ENCODE measurements at places on chromosomes 6 and 20. TPM values are rescaled to one million over a fixed set of nuclear protein-coding genes. Genes with fewer than 3 reads are reported as not detected.

GRCh38 chr6:110735666-110736065 is 79.6 kb downstream of the CDK19 start:
- H3K36me3 ChIP-seq: no peaks in the 10 kb centered on the region
- no peak for DNase-seq
- H3K4me3 ChIP-seq: no peak overlapping the region
- H3K27me3 ChIP-seq: no peaks in the 10 kb centered on the region

DNA sequence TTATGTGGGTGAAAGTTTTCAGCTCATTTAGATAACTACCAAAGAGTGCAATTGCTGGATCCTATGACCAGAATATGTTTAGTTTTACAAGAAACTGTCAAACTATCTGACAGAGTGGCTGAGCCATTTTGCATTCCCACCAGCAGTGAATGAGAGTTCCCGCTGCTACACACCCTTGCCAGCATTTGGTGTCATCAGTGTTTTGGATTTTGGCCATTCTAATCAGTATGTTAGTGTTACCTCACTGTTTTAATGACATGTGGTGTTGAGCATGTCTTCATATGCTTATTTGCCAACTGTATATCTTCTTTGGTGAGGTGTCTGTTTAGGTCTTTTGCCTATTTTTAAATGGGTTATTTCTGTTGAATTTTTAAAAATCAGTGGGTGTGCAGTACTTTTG is 120.9 kb downstream of the CFAP61 start:
- no peak overlapping the region for H3K27ac ChIP-seq
- DNase-seq: no peak
- H3K4me3 ChIP-seq: no peak overlapping the region
- H3K4me1 ChIP-seq: no peaks in the 10 kb centered on the region

Gene CGAS
- 7.4 TPM for total RNA-seq

DNA sequence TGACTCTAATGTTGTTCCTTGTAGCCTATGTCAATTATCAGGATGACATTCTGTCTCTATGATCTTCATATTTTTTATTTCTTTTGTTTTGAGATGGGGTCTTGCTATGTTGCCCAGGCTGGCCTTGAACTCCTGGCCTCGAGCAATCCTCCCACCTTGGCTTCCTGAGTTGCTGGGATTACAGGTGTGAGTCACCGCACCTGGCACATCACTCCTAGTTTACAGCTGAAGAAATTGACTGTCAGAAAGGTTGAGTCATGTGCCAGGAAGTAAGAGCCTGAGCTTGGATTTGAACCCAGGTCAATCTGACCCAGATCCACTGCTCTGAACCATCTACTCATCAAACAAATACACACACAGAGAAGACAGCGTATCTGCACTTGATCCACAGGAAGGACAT is 14.4 kb downstream of the PPP1R3G start:
- no peak for DNase-seq
- no peaks in the 10 kb centered on the region for H3K27me3 ChIP-seq
- H3K4me1 ChIP-seq: no peaks in the 10 kb centered on the region
- no peak overlapping the region for H3K27ac ChIP-seq

GRCh38 chr20:58973866-58974265 is 7.2 kb upstream of the NELFCD start:
- H3K27me3 ChIP-seq: peaks cover under 1% of the 10 kb centered on the region
- no peaks in the 10 kb centered on the region for H3K36me3 ChIP-seq
- no peak overlapping the region for H3K4me3 ChIP-seq
- H3K27ac ChIP-seq: no peak overlapping the region
- no peaks in the 10 kb centered on the region for H3K4me1 ChIP-seq
- DNase-seq: no peak

GRCh38 chr6:44725070-44725469 is 337.6 kb downstream of the CDC5L start:
- H3K36me3 ChIP-seq: no peaks in the 10 kb centered on the region
- H3K27me3 ChIP-seq: no peaks in the 10 kb centered on the region
- peak; percentile 24 for DNase-seq
- no peak overlapping the region for H3K27ac ChIP-seq
- no peak overlapping the region for H3K4me3 ChIP-seq
- no peaks in the 10 kb centered on the region for H3K4me1 ChIP-seq

DNA sequence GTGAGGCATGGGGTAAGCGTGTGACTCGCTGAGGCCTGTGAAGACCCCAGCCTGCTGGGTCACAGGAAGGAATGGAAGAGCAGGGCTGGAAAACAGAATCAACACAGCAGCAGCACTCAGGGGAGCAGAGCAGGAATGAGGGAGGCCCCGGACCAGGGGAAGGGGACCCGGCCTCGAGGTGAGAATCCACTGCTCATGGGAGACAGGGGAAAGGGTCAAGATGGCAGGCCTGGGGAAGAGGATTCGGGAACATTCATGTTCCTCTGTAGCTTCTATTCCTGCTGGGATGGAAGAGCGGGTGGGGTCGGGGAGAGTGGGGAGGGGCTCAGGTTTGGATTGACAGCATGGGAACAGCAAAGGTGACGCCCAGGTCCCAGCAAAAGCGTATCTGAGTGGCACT is 59.4 kb downstream of the NPEPL1 start:
- DNase-seq: no peak
- H3K4me1 ChIP-seq: no peaks in the 10 kb centered on the region
- no peaks in the 10 kb centered on the region for H3K36me3 ChIP-seq
- no peak overlapping the region for H3K4me3 ChIP-seq
- H3K27ac ChIP-seq: no peak overlapping the region
- peaks cover 2% of the 10 kb centered on the region for H3K27me3 ChIP-seq

- H3K36me3 ChIP-seq: no peaks in the 10 kb centered on the region
- no peak overlapping the region for H3K27ac ChIP-seq
- no peak overlapping the region for H3K4me3 ChIP-seq
- peaks cover 12% of the 10 kb centered on the region for H3K4me1 ChIP-seq
Observed at GRCh38 chr6:52360028-52360427, 1.9 kb upstream of the PAQR8 start.

Gene PACRG
- not detected for total RNA-seq

Gene ROS1
- not detected for total RNA-seq

GRCh38 chr6:24323632-24324337 is 34.1 kb downstream of the DCDC2 start:
- no peaks in the 10 kb centered on the region for H3K4me1 ChIP-seq
- H3K36me3 ChIP-seq: no peaks in the 10 kb centered on the region
- H3K4me3 ChIP-seq: no peak overlapping the region
- H3K27ac ChIP-seq: no peak overlapping the region
- no peak for DNase-seq

DNA sequence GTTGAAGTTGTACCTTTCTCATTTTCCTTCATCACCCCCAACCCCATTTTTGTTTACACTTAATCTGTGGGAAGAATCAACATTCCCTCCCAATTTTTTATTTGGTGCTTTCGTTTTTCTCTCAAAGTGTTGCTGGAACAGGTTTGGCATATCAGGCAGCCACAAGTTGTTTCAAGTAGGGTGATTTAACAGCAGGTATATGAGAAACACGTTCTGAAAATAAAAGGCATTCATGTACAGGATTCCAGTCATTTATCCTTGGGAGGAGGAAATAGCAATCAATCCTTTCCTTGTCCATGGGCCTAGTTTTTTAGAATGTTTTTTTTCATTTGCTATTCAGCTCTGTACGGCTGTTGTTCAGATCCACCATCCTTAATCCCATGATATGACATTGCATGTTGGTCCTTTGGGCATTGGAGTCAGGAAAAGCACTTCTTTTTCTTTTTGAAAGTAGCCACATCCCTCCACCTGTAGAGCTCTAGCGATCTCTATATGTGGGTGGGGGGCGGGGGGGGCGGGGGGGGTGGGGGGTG is 120.2 kb downstream of the JARID2 start:
- no peak overlapping the region for H3K27ac ChIP-seq
- no peak overlapping the region for H3K4me3 ChIP-seq
- H3K4me1 ChIP-seq: no peaks in the 10 kb centered on the region
- no peaks in the 10 kb centered on the region for H3K27me3 ChIP-seq

DNA sequence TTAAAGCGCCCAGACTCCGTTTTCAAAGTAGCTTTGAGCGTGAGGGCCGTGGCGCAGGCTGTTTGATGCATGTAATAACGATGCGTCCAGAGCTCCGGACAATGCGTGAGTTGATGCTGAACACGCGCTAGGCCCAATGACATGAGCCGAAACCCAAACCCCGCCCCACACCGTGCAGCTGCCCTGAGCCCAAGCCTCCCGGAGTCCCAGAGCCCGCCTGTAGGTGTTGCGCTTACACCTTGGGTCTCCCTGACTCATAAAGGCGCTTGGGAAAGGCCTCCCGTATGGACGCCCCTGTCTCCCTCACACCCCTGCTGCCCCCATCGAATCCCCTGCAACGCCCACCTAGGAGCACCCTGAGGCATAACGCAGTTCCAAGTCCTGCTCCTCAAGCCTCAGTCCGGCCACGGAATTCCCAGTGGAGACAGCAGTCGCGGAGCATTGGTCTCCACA is 87.6 kb downstream of the ERMARD start:
- H3K4me1 ChIP-seq: no peaks in the 10 kb centered on the region
- no peak for DNase-seq
- no peak overlapping the region for H3K4me3 ChIP-seq
- H3K36me3 ChIP-seq: no peaks in the 10 kb centered on the region
- peaks cover 5% of the 10 kb centered on the region for H3K27me3 ChIP-seq

- peaks cover 13% of the 10 kb centered on the region for H3K4me1 ChIP-seq
- H3K27ac ChIP-seq: no peak overlapping the region
- no peak for DNase-seq
- peaks cover 5% of the 10 kb centered on the region for H3K36me3 ChIP-seq
Observed at GRCh38 chr20:62281161-62281933, 21.4 kb upstream of the ADRM1 start.

DNA sequence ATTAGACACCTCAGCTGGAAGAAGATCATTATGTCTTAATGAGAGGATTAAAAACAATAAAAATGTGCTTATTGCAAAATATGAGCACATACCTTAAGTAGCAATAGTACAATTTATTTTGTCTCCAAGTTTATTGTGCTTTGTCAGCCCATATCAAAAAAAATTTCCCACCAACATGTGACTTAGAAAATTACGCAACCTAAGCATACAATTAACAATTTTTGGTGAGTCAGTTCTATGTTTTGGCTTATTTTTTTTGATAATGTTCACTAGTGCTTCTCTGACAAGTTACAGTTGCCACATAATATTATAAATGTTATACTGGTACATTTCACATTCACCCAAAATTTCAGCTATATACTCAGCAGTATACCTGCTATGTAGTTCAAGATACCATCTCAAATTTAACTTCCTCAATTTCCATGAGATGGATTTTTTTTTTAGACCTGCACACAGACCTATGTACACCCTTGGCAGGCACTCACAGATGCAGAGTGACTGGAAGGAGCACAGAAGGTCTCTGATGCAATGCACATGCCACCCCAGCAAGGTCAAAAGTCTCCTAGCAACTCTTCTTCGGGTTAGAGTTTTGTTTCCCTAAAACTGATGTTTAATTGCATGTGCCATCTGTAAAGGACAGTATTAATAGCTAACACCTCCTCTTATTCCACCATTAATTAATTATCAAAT is 112.4 kb downstream of the PRKN start:
- no peaks in the 10 kb centered on the region for H3K4me1 ChIP-seq
- H3K36me3 ChIP-seq: no peaks in the 10 kb centered on the region
- no peaks in the 10 kb centered on the region for H3K27me3 ChIP-seq
- no peak for DNase-seq
- H3K27ac ChIP-seq: no peak overlapping the region

Gene BNIP5
- total RNA-seq: not detected

GRCh38 chr6:16472349-16473069 is 234.1 kb downstream of the GMPR start:
- no peak overlapping the region for H3K27ac ChIP-seq
- DNase-seq: peak; percentile 55
- no peak overlapping the region for H3K4me3 ChIP-seq
- peaks cover 1% of the 10 kb centered on the region for H3K36me3 ChIP-seq

GRCh38 chr20:4800131-4800530 is 78.4 kb downstream of the PRND start:
- H3K27me3 ChIP-seq: no peaks in the 10 kb centered on the region
- no peak overlapping the region for H3K4me3 ChIP-seq
- H3K4me1 ChIP-seq: peaks cover 5% of the 10 kb centered on the region
- peaks cover 23% of the 10 kb centered on the region for H3K36me3 ChIP-seq
- DNase-seq: no peak
- no peak overlapping the region for H3K27ac ChIP-seq

DNA sequence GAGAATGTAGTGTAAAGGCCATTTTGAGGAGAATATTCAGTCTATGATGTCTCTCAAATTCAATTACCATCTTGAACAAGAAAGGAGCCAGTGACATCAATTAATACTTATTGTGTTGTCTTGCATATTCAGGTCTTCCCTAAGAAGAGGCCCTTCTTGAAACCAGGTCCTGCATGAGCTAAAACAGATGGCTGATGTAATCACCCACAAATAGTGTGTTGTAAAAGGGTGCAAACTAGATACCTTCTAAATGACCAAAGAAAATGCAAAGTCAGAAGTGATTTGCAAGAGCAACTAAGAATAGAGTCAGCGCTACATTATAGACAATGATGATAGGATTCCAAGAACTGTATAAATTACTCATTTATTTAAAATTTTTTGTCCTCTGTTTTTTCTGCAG is 97.0 kb downstream of the BTBD3 start:
- peaks cover 2% of the 10 kb centered on the region for H3K4me1 ChIP-seq
- no peaks in the 10 kb centered on the region for H3K36me3 ChIP-seq
- H3K27ac ChIP-seq: no peak overlapping the region
- H3K27me3 ChIP-seq: no peaks in the 10 kb centered on the region
- no peak overlapping the region for H3K4me3 ChIP-seq
- DNase-seq: no peak

DNA sequence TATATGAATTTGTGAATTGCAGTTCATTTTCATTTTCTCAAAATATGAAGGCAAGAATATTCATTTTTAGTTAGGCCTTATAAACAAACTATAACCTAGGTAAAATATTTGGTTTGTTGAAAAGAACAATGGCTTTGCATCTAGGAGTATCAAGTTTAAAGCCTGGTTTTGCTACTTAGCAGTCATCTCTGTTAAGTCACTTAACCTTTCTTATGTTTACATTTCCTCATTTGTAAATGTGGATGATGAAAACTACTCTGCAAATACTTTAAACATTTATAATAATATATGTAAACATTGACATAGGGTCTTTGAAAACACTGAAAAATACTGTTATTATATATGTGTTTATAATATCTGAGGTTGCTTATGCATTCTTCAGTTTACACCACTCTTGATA is 135.5 kb downstream of the CENPW start:
- no peak for DNase-seq
- H3K36me3 ChIP-seq: no peaks in the 10 kb centered on the region
- H3K27ac ChIP-seq: no peak overlapping the region
- H3K4me1 ChIP-seq: no peaks in the 10 kb centered on the region
- H3K4me3 ChIP-seq: no peak overlapping the region
- H3K27me3 ChIP-seq: no peaks in the 10 kb centered on the region

Gene LY6G6D
- not detected for total RNA-seq
